ENCODE measurements at places on chromosomes 4 and X.

- no peak for DNase-seq
Measured at GRCh38 chr4:32423267-32423666, 1703.1 kb downstream of the PCDH7 start.

DNA sequence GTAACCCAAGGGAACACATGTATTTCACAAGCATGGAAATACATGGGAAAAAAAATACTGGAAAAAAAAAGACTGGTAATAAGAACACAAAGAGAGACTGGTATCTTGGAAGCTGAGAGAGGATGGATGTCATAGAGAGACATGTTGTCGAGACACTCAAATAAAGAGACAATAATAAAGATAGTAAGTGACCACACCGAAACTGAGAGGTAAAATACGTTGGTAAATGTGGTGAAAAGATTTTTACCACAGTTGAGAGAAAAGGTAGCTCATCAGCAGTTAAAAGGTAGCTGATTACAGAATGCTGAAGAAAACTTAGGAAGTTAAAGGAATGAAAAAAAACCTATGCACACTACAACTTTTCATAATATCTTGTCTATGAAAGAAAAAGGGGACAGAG, 81.1 kb downstream of the ARAP2 start:
- DNase-seq, result no peak

DNA sequence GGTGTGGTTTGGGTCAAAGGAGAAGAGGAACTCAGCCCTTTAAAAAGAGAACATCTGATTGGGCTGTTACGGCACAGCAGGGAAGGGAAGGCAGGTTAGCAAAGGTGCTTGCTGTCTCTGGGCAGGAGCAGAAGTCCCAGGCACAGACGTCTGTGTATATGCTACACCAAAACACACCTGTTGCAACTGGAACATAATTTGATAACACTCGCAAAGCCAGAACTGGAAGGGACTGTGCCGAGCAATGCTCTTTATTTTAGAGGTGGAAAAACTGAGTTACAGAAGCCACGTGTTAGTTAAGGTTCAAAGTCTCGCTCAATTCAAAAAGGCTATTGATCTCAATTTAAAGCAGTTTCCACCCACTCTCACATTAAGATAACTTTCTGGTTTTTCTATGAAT, 2.2 kb upstream of the FAM114A1 start:
- DNase-seq, result no peak

DNA sequence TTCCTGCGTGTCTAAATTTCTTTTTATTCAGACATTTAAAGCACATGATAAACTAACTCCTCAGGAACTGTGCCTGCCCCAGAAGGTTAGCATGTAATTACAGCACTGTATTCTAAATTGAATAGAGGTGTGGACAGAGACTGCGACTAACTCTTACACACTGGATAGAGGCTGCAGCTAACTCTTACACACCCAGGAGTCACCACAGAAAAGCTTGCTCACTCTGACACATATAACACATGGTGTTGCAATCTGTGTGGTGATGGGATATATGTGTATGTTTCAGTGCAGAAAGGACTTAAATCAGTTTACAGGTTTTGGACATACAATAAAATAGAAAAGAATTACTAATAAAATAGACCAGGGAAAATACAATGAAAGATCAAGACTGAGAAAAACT, 41.5 kb downstream of the SMAD1 start:
- no peak for DNase-seq

DNA sequence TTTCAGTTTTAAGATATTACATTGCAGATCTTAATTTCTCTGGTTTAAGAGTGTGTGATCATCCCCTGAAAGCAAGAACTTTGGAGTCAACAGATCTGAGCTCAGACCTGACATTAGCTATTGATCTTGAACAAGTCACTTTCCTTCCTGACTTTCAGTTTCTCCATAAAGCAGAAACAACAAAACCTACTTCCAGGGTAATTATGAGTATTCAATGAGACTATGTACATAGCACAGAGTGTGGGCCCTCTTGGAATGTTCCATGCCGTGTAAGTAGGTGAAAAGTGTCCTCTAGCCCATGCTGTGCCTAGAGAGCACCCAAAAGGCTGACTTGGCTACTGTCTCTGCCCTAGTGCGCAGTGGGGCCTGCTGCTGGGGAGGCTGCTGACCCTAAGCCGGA, 188.0 kb upstream of the RPL34 start:
- DNase-seq, result no peak

Measured in hematopoietic multipotent progenitor cell treated with erythropoietin and hydrocortisone succinate and interleukin-3 and kit ligand, for 6 days (in vitro differentiated cells).